ENCODE measurements at places on chromosomes 3 and 15.
A peak's percentile ranks its signal among the peaks of the same experiment; 100 is the strongest.

- DNase-seq = no peak
Observed at GRCh38 chr15:57509965-57510364, 81.7 kb upstream of the MYZAP start.

- no peak for DNase-seq
Observed at GRCh38 chr3:165868088-165868487, 30.9 kb upstream of the BCHE start.

DNA sequence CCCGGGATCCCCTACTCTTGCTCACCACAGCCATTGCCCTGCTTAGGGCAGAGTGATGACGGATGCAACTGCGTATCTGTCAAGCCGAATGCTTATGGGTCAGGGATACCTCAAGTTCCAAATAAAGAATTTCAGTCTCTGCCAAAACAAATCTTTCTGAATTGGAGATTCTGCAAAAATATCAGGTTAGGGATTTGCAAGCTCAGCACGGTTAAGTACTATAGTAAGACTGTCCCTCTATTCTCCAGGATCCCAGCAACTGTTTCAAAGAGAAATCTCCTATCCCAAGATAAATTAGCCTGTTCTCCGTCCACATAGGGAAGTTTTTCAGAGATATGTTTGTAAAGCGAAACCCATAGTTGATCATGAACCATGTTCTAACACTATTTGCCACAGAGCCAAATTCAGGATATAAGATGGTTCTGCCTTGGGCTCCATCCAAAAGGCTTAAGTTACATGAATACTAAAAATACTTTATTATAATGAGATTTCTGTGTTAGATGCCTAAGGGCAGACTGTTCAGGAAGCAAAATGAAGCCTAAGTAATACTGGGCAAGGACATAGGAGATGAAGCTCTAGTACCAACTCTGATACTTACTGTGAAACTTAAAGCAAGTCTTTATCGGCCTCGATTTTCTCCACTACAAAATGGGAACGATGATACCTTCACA is 100.1 kb upstream of the LPP start:
- DNase-seq = no peak

- no peak for DNase-seq
Observed at GRCh38 chr3:78562328-78562727, 1205.5 kb downstream of the ROBO1 start.

- peak; percentile 77 for DNase-seq
Observed at GRCh38 chr15:85800478-85801123, 5.9 kb upstream of the KLHL25 start.
